NCI-H2171 (cell line): ENCODE measurements at places on chromosomes 2 and 18.

DNA sequence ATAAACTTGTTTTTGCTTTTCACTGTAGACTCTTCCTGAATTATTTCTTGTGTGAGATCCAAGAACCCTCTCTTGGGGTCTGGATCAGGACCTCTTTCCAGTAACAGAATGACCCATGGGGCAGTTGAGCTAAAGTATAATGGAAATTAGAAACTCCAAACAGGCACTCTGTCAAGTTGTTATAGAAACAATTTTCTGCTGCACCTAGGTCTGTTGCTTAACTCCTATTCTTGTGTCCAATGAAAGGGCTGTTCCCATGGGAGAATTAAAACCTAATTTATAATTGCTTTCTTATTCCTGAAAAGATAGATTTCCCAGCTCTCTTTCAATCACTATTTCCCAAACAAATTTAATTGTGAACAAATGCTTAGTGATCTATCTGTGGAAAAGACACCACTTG, 1341.3 kb upstream of the PIK3C3 start:
- no peak for DNase-seq

GRCh38 chr2:41446266-41446665, 601.6 kb upstream of the PKDCC start:
- no peak for DNase-seq

DNA sequence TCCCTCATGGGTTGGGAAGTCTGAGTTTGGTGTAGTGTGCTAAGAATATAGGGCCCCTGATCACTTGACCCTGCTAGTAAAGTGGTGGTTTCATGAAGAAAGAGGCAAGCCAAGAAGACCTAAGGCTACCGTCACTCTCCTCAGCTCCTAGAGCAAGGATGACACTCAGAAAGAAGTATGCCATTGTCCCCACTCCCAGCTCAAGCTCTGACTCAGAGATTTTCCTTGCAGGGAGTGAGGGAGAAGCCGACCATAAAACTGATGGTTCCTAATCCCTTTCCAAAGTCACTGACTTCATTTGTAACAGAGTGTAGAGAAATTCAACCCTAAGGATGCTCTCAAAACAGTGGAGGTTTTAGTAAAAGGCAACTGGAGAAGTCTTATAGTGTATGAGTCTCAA, 80.9 kb downstream of the ICA1L start:
- DNase-seq: no peak

DNA sequence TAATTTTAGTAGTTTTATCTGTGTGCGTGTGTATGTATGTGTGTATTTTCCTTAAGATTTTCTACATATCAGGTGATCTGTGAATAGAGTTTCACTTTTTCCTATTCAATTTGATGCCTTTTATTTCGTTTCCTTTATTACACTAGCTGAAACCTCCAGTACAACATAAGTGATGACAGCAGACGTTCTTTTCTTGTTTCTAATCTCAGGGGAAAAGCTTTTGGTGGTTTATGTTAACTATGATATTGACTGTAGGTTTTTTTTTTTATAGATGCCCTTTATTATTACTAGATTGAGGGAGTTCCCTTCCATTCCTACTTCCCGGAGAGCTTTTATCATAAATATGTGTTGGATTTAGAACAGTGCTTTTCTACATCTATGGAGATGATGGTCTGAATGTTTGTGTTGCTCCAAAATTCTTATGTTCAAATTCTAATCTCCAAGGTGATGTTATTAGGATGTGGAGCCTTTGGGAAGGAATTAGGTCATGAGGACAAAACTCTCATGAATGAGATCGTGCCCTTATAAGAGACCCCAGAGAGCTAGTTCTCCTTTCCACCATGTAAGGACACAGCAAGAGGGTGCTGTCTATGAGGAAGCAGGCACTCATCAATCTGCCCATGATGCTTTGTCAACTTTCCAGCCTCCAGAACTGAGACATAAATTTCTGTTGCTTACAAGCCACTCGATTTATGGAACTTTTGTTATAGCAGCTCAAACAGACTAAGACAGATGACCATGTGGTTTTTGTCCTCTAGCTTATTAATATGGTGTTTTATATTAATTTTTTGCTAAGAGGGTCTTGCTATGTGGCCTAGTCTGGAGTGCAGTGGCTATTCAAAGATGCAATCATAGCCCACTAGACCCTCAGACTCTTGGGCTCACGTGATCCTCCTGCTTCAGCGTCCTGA, 5.9 kb upstream of the RHBDD1 start:
- no peak for DNase-seq

- DNase-seq: no peak
Measured at GRCh38 chr2:136136931-136137330, 19.0 kb upstream of the CXCR4 start.

DNA sequence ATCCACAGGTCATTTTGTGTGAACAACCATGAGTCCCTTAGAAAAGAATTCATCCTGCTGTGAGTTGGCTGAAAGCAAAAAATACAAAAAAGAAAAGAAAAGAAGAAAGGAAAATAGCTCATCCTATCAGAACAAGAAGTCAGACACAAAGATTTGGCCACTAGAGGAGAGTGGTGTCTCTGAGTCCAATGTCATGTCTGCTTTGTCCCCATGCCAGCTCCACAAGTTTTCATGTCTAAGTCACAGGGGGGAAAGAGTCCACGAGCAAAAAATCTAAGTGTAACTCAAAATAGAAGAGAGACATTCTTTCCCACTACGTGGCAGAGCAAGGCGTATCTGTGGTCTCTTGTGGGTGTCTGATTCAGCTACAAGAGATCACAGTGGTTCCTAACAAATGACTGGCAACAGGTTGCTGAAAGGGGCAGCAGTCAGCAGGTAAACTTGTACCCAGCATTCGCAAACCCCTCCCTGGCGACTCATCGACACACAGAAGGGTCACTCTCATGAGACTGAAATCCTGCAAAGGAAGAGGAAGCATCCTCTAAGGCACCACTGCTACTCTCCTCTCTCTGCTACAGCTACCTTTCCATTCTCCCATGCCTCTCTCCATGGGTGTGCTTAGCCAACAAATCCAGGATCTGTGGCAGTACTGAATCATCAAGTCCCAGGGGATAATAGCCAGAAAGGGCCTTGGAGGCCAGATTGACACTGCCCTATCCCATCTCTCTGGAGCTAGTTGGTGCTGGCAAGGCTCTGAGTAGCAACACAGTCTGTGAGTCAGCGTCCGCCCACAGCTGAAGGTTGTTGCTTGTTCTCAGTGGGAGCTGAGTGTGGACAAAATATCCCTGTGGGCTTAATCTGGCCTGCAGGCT, 123.0 kb upstream of the SLC39A10 start:
- DNase-seq: no peak

DNA sequence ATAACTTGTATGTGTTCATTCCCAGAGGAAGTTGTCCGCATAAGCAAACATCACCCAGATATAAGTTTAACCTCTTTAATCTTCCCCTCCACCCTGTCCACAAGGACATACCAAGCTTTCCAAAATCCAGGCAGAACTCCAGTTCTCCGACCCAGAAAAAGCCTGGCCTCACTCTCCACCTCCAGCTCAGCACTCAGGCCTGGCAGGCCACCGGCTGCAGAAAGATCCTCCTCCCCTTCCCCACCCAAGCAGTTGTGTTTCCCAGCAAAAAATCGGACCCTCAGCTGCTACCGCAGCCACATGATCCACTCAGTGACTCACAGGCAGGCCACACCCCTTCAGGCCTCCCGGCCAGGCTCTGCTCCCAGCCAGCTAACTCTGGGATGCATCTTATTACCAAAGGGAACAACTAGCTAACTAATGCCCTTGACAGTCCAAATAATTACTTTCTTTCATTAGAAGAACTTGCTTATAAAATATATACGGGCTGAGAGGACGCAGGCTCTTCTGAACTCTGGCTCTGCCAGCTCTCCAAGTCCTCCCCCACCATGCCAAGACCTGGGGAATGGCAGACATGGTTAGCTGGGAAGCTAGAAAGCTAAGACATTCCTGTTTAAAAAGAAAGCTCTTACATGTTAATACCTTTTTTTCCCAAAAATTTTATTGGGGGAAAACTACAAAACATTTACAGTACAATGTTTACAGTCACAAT, 4.5 kb downstream of the ZFP36L2 start:
- peak; percentile 53 for DNase-seq

DNA sequence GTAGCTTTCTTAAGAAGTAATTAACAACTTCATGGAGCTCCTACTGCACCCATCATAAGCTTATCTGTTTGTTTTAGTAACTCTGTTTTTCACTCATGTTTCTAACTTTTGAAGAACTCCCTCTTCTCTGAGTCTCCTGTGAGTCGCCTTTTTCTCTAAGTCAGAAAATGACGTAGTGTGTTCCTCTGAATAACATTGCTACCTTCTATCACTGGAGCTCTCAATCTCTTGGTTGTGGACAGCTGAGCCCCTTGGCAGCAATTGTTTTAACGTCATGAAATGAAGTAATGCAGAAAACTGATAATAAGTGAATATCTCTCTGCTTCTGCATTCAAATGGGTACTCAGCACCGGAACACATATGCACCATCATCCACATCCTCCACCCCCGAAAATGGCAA, 433.3 kb upstream of the SALL3 start:
- no peak for DNase-seq

- no peak for DNase-seq
Measured at GRCh38 chr18:35060122-35060815, 19.1 kb downstream of the MAPRE2 start.

GRCh38 chr2:185384822-185385560, 353.6 kb upstream of the FSIP2 start:
- DNase-seq: no peak

- no peak for DNase-seq
Measured at GRCh38 chr2:113892004-113892710, 2.3 kb downstream of the ACTR3 start.

GRCh38 chr2:39549000-39549399, 111.9 kb upstream of the MAP4K3 start:
- no peak for DNase-seq

DNA sequence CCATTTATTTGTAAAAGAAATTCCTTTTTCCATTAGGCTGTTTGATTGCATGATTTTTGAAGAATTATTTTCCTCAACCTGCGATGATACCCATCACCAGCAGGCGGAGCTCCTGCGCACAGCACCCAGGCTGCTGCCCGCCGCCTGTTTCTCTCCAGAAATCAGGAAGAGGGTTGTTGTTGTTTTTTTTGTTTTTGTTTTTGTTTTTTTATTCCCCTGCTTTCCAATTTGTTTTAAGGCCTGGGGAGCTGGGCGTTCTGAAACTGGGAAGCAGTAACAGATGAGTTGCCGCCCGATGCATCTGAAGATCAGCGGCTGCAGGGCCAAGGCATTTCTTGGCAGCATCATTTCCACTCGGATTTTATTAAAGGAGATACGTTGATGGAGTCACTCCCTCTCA, 132.1 kb downstream of the MBP start:
- DNase-seq: no peak

DNA sequence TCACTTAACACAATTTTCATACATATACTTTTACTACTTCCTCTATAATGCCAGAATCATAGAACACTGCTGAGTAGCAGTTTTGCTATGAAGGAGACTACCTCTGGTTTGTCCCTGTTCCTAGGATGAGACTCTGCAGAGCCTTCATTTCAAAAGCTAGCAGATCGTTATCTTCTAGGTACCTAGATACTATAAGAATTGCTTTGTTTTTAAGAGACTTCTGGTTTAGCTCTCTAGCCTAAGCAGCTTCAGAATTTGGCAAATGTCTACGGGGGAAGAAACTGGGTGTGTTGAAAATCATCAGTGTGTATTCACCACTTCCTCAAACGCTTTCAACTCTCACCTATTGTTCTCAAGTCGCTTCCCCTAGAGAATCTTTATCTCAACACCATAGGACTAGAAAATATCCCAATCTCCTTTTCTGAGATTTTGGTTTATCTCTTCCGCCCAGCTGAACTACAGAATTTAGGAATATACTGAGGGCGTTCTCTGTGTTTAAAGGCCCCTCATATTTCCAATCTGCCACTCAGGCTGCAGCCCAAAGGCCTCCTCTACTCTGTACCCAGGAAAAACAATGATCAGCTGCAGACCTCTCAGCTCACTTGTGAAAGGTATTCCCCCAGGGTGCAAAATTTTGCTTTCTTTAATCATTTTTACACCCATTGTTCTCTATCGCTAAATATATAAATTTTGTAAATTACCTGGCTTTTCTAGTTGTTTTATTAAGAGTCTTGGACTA, 28.7 kb downstream of the SMAD2 start:
- DNase-seq: no peak

DNA sequence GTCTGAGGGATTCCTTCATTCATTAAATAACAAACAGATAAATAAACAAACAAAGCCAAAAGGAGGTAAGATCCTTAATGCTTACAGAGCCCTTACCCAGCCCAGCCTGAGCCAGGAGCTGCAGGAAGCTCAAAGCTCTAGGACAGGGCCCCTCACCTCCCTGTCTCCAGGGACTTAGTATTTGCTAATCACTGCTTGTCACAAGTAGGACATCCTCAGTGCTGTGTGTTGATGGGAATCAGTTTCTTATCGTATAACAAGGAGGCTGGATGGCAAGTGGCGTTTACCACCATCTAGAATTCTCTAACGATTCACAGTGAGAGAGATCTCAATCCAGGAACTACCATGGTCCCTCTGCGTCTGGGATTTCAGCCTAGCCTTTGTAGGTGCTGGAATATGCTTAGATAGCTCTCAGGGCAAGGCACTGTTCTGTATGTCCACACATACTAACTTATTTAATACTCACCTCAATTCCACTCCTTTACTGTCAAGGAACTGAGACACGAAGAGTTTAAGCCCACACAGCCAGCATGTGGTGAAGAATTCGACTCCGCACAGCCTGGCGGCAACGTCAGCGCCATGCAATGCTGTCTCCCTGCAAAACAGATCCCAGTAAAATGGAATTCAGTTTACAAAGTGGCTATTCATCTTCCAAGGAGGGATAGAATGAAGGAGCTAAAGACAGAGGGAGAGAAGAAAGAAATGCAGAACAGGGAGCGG, 164.8 kb downstream of the MYCN start:
- DNase-seq: no peak

GRCh38 chr2:31286230-31286629, 52.3 kb downstream of the EHD3 start:
- no peak for DNase-seq

DNA sequence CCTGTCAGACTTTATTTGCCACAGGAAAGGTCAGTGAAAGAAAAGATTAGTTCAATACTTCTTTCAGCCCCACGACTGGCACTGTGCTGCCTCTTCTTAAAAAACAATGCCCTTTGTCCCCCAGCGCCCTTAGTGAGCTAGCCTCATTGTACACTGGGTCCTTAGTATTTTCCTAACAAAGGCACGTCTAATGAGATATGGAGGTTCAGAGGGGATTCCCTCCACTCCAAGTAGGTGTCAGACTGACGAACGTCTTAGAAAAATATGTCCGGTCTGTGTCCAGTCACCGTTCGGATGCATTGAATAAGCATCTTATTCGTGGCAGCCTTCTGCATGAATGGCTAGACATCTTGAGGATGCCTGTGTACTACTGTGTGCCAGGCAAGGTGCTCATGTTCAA, 1.1 kb downstream of the FECH start:
- no peak for DNase-seq

- no peak for DNase-seq
Measured at GRCh38 chr2:27255187-27255586, 7.7 kb downstream of the SLC30A3 start.

GRCh38 chr2:162828545-162828944, 10.0 kb downstream of the KCNH7 start:
- peak; percentile 11 for DNase-seq

DNA sequence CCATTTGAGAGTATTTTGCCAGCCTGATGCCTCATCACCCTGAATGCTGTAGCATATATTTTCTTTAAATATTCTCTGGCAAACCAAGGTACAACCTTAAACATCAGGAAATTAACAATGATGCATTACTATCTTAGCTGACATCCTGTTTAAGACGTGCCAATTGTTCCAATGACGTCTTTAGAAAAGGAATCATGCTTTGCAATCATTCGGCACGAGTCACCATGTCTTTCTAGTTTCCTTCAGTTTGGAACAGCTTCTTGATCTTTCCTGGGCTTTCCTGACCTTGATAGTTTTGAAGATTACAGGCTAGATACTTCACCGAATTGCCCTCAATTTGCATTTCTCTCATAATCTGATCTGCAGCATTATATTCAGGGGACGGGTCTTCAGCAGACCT, 88.2 kb upstream of the GLI2 start:
- no peak for DNase-seq
